ENCODE measurements at places on chromosomes 7 and 10. TPM values are rescaled to one million over a fixed set of nuclear protein-coding genes. Genes with fewer than 3 reads are reported as not detected.

The KCND2 gene
- 0.07 TPM for total RNA-seq

The BPGM gene
- total RNA-seq, result 42.8 TPM

The KMT2C gene
- total RNA-seq, result 11.9 TPM

The PTF1A gene
- total RNA-seq, result not detected

The ARMC3 gene
- 0.23 TPM for total RNA-seq

The EZH2 gene
- total RNA-seq, result 26.5 TPM

The BICC1 gene
- 150 TPM for total RNA-seq

The C7orf57 gene
- total RNA-seq, result not detected

The AZGP1 gene
- not detected for total RNA-seq

The LIPJ gene
- total RNA-seq, result not detected

The TAS2R5 gene
- total RNA-seq, result 0.35 TPM

The PLAU gene
- total RNA-seq, result 970 TPM

The MBL2 gene
- total RNA-seq, result not detected

The LRRD1 gene
- total RNA-seq, result not detected

The PIK3AP1 gene
- total RNA-seq, result 4.2 TPM

The ANKRD7 gene
- 1.5 TPM for total RNA-seq

The PVRIG gene
- total RNA-seq, result not detected

The KCNH2 gene
- 1.9 TPM for total RNA-seq

The BZW2 gene
- 148 TPM for total RNA-seq

The GRM3 gene
- not detected for total RNA-seq

The OR2A25 gene
- not detected for total RNA-seq

The NSUN6 gene
- total RNA-seq, result 7.2 TPM

The GIMAP7 gene
- total RNA-seq, result not detected

The TRIM73 gene
- total RNA-seq, result 0.14 TPM

The COX19 gene
- 5.4 TPM for total RNA-seq

The DDC gene
- 0.29 TPM for total RNA-seq

The ZNF239 gene
- 8.5 TPM for total RNA-seq

The LBX1 gene
- total RNA-seq, result not detected

The APBB1IP gene
- 1.6 TPM for total RNA-seq

The TMEM213 gene
- total RNA-seq, result not detected

The MYH16 gene
- total RNA-seq, result 1.4 TPM

The ZNHIT1 gene
- 129 TPM for total RNA-seq

The CRHR2 gene
- total RNA-seq, result not detected

The MEST gene
- 66.4 TPM for total RNA-seq

All from epithelial cell of proximal tubule (primary cell).